RPMI7951 (cell line): ENCODE measurements at places on chromosomes 7 and 10. TPM values are rescaled to one million over a fixed set of nuclear protein-coding genes. Genes with fewer than 3 reads are reported as not detected.

GRCh38 chr10:49112851-49113250 is 2.5 kb downstream of the VSTM4 start:
- no peak for DNase-seq

DNA sequence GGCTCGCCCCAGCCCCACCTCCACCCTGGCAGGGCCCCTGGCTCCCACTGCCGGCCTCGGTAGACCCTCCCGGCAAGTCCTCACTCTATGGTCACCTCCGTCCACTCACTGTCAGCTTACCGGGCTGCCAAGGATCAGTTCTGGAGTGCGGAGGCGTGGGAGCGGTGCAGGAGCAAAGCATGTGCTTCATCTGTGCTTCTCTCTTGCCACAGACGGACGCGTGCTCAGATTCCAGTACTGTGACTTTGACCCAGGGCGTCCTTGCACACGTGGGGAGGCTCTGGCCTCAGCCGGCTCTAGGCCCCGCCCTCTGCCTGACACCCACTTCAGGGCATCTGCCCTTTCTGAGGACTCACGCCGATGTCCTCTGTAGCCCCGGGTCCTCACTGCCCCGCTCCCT is 547.5 kb upstream of the FOXK1 start:
- DNase-seq = no peak

- no peak for DNase-seq
Observed at GRCh38 chr10:112026438-112026837, 157.1 kb downstream of the GPAM start.

DNA sequence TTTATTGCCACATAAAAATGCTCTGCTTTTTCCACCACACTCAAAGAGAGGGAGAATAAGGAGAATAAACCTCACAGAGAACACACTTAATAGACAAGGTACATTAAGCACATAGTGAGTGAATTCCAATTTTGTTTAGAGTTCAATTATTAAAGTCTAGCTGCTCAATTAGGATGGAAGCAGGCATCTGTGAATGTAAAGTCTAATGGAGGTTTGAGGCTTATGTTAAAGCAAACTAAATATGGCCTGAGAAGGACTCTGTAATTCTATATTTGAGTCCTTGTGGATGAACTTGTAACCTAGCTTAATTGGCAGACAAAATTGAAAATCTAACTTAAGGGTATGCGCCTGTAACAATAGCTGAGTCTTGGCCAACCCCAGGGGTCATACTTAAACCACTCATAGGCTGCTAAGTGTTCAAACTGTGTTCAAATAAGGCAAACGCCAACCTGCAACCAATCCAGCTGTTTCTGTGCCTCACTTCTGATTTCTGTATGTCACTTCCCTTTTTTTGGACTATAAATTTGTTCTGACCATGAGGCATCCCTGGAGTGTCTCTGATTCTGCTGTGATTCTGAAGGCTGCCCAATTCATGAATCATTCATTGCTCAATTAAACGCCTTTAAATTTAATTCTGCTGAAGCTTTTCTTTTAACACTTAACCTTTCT is 31.3 kb upstream of the NME8 start:
- DNase-seq = no peak

- no peak for DNase-seq
Observed at GRCh38 chr7:56099653-56100052, 6.6 kb downstream of the CHCHD2 start.

- peak; percentile 97 for DNase-seq
Observed at GRCh38 chr10:21364196-21365114, 161.0 kb downstream of the SKIDA1 start.

GRCh38 chr7:30932562-30932961 is 20.9 kb downstream of the AQP1 start:
- peak; percentile 30 for DNase-seq

DNA sequence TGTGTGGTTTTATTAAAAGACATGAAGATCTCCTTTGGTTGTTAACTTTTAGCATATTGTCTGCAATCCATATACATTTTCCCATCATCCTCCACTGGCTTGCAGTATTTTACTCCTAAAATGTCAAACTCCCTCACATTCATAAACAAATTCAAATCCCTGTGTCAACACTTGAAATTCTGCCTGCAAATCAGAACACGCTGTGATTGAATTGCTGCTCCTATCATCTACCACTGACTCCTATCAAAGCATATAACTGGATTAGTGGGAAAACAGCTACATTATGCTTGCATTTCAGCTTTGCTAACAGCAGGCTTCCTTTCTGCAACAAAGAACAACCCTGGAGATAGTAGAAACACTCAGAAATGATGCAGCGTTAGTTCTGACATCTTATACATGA is 281.8 kb upstream of the HGF start:
- no peak for DNase-seq

The CYP26A1 gene
- total RNA-seq = not detected in 2 replicates

The LRRN3 gene
- 2.4 and 3.4 TPM in 2 replicates for total RNA-seq

The EN2 gene
- not detected in 2 replicates for total RNA-seq
